ENCODE measurements at places on chromosomes 6 and 20.

DNA sequence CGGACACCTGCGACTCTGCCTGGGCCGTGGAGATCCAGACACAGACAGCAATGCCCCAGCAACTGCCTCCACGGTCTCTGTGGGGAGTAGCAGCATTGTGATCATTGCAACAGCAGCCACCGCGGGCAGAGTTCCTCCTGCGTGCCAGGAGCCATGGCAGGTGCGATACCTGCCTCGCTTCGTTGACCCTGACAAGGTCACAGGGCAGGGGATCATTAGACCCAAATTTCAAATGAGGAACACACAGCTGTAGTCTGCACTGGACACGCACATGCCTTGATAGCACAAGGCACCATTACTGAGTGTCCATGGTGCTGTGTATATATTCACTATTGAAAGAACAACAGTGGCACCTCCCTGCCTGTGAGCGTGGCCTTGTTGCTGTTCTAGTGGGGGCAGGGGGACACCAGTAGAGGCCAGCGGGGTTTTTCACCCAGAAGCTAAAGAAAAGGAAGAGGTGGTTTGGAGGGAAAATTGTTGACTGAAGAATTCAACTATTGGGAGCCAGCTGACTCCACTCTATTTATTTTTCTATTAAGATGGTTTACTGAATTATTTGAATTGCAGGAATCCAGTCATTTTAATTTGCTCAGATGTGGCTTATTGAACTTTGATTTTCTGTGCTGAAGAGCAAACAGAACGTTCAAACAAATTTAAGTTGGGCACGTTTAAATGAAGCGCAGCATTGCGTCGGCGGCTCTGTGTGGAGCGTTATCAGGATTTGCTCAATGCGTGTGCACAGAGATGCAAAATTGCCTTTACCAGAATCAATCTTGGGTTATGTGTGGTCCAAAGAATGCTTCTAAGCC, 60.2 kb upstream of the RPS6KA2 start:
- no peak for DNase-seq
- H3K4me1 ChIP-seq, result no peaks in the 10 kb centered on the region
- H3K27me3 ChIP-seq, result no peaks in the 10 kb centered on the region
- H3K4me3 ChIP-seq, result no peak overlapping the region
- H3K27ac ChIP-seq, result no peak overlapping the region

DNA sequence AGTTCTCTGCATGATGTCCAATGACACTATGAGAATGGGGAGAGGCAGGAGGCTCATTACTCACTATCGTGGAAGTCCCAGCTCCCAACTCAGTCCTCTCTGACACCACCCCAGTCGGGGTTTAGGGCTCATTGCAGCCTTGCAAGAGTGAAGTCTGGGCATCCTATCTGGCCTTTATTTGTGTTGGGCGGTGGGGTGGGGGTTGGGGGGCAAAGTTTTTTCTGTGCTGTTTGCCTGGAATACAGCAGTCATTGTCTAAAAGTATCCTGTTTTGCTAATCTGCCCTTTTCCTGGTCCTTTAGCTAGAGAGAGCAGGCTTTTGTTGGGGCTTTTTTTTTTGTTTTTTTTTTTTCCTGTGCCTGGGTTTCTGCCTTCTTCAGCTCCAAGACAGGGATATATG, 174.2 kb downstream of the MYLK4 start:
- H3K27ac ChIP-seq, result no peak overlapping the region
- H3K4me3 ChIP-seq, result no peak overlapping the region
- H3K36me3 ChIP-seq, result no peaks in the 10 kb centered on the region
- no peaks in the 10 kb centered on the region for H3K27me3 ChIP-seq

DNA sequence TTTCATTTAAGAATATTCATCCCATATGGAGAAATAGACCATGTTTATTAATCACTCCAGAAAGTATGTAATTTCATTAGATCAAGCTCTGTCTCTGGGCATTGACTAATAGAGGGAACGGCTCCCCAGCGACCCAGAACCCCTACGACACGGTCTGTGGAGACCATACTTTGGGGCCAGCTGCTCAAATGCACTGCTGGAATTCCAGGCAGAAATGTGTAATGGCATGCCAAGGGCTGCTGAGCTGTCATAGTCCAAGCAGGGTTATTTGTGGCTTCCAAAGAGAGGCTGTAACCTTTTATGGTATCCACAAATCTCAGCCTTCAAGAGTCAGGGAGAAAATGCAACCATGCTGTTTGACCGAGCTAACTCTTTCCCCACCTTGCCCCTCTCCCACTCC, 755.8 kb downstream of the DHX35 start:
- DNase-seq, result no peak
- H3K27ac ChIP-seq, result no peak overlapping the region

GRCh38 chr6:163720005-163720404, 305.5 kb downstream of the QKI start:
- no peaks in the 10 kb centered on the region for H3K27me3 ChIP-seq
- no peak for DNase-seq
- H3K4me3 ChIP-seq, result no peak overlapping the region
- H3K36me3 ChIP-seq, result no peaks in the 10 kb centered on the region

DNA sequence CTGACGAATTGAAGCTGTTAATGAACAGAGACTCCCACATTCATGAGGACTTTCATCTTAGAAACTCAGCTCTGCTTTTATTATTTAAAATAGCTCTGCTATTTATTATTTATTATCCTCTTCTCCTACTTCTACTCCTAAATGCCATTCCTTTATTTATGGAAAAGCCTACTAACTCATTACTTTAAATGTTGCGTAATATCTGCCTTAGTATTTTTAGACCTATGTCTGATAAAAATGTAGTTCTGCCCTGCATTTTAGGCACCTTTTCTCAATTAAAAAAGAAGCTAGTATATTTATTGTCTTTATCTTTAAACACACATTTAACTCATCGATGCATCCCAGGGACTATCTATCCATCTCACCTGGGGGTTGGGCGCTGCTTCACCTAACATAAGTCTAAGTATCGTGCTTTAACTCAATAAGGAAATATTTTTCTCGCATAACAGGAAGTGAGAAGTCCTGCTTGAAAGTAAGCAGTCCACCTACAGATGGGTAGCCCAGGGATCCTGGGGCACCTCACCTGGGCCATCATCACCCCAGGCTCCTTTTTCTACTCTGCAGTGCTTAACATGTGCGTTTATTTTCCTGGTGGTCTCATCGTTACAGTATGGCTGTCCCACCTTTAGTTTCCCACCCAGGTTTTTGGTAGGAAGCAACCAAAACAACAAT, 31.3 kb upstream of the FAM184A start:
- no peaks in the 10 kb centered on the region for H3K36me3 ChIP-seq
- no peak overlapping the region for H3K27ac ChIP-seq
- H3K4me1 ChIP-seq, result no peaks in the 10 kb centered on the region
- H3K27me3 ChIP-seq, result no peaks in the 10 kb centered on the region

DNA sequence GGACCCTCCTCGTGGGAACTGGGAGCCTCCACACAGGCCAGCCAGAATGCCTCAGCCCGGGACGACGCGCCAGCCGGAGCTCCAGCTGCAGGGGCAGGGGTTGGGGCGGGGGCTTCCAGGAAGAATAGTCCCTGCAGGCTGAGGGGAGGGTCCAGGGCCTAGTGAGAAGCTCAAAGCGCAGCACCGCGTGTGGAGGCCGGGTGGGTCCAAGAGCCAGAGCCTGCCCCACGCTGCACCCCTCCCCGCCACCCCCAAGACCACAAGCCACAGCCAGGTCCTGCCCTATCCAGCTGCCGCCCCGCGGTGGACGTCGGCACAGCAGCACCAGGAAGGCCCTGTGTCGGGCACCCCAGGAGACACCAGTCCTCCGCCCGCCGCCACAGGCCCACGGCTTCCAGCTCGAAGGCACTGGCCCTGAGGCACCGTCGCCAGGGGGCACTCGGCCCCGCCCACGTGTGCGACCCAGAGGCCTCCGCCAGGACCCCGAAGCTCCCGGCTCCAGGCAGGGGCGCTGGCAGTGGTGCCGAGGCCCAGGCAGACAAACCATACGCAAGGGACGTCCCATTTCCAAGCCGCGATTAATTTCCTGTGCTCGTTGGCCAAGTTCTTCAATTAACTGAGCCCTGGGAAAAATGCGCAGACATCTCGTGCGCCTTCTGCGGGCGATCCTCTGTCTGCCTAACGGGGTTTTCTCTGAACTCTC, 19.5 kb downstream of the KCNQ2 start:
- H3K4me3 ChIP-seq, result no peak overlapping the region
- no peaks in the 10 kb centered on the region for H3K4me1 ChIP-seq
- no peaks in the 10 kb centered on the region for H3K36me3 ChIP-seq
- no peak overlapping the region for H3K27ac ChIP-seq
- H3K27me3 ChIP-seq, result peaks cover 15% of the 10 kb centered on the region
- DNase-seq, result no peak

GRCh38 chr20:24493181-24493580, 23.8 kb downstream of the SYNDIG1 start:
- no peak overlapping the region for H3K27ac ChIP-seq
- peaks cover 3% of the 10 kb centered on the region for H3K27me3 ChIP-seq
- no peaks in the 10 kb centered on the region for H3K36me3 ChIP-seq
- H3K4me3 ChIP-seq, result no peak overlapping the region
- no peaks in the 10 kb centered on the region for H3K4me1 ChIP-seq
- DNase-seq, result no peak

DNA sequence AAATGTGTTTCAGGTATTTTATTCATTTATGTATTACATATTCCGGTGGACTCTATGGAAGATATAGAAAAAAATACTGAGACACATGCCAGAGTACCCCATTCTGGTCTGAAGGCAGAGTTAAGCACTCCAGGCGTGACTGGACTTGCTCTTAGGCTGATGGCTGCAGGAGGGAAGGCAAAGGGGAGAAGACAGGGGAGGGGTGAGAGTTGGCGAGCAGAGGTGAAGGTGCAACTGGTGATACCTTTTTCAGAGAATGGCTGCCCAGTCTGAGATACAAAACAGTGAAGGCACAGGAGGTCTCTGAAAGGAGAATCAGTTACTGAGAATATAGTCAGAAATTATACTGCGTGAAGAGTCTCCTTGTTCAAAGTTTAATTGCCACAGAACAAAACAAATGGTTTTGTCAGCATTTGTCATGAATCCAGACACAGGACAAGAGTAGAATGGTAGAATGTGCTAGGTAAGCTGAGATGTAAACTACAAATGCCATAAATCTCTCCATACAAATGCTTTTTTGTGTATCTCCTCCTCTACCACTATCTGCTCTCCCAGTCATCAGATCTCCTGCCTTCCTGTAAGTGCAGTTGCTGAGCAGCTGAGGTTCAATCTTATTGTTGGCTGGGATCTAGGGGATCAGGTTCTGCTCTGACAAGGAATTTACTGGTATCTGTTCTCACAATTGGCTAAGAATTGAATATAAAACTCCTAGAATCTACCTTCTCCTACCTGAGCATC, 104.2 kb upstream of the DST start:
- no peaks in the 10 kb centered on the region for H3K27me3 ChIP-seq
- H3K4me3 ChIP-seq, result no peak overlapping the region
- H3K4me1 ChIP-seq, result no peaks in the 10 kb centered on the region
- H3K27ac ChIP-seq, result no peak overlapping the region
- DNase-seq, result no peak
- no peaks in the 10 kb centered on the region for H3K36me3 ChIP-seq

- H3K27ac ChIP-seq, result no peak overlapping the region
- H3K27me3 ChIP-seq, result no peaks in the 10 kb centered on the region
- H3K4me1 ChIP-seq, result no peaks in the 10 kb centered on the region
Measured at GRCh38 chr20:3000852-3001523, 42.4 kb upstream of the GNRH2 start.

DNA sequence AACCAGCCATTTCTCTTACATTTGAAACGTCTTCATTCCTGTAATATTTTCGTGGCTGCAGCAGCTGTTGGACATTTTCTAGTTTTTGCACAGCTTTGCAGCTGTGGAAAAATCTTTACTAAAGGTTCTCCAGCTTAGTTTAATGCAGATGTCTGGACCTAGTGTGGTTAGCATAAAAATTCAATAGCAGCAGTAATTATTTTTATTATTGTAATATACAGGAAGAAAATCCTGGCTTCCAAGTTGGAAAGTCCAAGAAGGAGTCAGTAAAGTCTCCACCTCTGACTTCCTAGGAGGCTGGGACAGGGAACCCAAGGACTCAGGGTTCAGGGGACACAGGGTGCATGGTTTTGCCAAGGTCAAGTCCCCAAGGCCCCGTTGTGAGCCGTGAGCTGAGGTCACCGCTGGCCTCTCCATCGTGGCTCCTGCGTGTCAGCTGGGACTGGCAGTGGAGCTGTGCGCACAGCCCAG, 230.6 kb downstream of the FNDC1 start:
- H3K27ac ChIP-seq, result no peak overlapping the region
- H3K4me1 ChIP-seq, result no peaks in the 10 kb centered on the region
- no peak for DNase-seq
- H3K27me3 ChIP-seq, result no peaks in the 10 kb centered on the region

- no peaks in the 10 kb centered on the region for H3K36me3 ChIP-seq
- no peaks in the 10 kb centered on the region for H3K4me1 ChIP-seq
- no peak overlapping the region for H3K27ac ChIP-seq
- no peaks in the 10 kb centered on the region for H3K27me3 ChIP-seq
- DNase-seq, result peak; percentile 71
- H3K4me3 ChIP-seq, result no peak overlapping the region
Measured at GRCh38 chr6:188821-189655, 103.2 kb upstream of the DUSP22 start.

DNA sequence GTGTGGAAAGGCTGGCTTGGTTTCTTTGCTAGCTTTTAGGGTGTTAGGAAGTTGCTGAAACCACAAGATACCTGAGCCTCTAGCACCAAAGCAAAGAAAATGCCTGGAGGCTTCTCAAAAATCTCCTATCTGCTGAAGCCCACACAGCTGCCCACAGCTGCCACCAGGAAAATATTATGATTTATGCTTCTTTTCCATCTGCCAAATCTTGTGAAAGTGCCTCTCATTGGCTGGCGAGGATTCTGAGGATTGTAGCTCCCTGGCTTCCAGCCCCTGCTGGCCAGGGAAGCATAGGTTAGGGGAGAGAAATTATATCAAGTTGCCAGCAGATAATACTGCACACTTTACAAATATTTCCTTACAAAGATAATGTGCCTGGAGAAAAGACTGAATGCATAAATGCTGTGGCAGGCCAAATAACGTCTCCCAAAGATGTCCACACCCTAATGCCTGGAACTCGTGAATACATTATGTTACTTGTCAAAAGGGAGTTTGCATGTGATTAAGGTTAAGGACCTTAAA, 98.4 kb downstream of the MRPL14 start:
- no peak overlapping the region for H3K27ac ChIP-seq
- H3K4me3 ChIP-seq, result no peak overlapping the region
- H3K4me1 ChIP-seq, result no peaks in the 10 kb centered on the region
- no peaks in the 10 kb centered on the region for H3K27me3 ChIP-seq
- no peaks in the 10 kb centered on the region for H3K36me3 ChIP-seq
- no peak for DNase-seq

- DNase-seq, result no peak
- H3K36me3 ChIP-seq, result no peaks in the 10 kb centered on the region
- no peak overlapping the region for H3K4me3 ChIP-seq
- no peaks in the 10 kb centered on the region for H3K27me3 ChIP-seq
- no peak overlapping the region for H3K27ac ChIP-seq
Measured at GRCh38 chr6:107718341-107718740, 105.8 kb downstream of the SCML4 start.

DNA sequence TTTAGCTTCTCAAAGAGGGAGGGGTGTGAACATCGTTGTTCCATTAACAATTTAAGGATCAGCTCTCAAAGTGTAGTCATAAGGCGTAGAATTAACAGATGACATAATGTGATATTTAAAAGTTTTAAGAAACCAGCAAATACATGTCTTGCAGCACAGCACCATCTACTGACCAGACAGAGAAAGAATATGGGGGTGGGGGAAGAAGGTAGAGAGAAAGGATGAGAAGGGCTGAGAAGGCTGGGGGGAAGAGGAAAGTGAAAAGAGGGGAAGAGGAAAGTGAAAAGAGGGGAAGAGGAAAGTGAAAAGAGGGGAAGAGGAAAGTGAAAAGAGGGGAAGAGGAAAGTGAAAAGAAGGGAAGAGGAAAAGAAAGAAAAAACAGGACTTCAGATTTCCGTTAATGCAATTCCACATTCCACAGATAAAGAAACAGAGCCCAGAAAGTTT, 80.9 kb downstream of the HAO1 start:
- DNase-seq, result no peak
- H3K4me3 ChIP-seq, result no peak overlapping the region
- no peaks in the 10 kb centered on the region for H3K4me1 ChIP-seq
